ENCODE measurements at places on chromosomes 11 and 22.

- DNase-seq: no peak
Measured at GRCh38 chr11:126700768-126701519, 299.6 kb downstream of the KIRREL3 start.

- no peak for DNase-seq
Measured at GRCh38 chr22:44924710-44925109, 85.1 kb downstream of the PHF21B start.

DNA sequence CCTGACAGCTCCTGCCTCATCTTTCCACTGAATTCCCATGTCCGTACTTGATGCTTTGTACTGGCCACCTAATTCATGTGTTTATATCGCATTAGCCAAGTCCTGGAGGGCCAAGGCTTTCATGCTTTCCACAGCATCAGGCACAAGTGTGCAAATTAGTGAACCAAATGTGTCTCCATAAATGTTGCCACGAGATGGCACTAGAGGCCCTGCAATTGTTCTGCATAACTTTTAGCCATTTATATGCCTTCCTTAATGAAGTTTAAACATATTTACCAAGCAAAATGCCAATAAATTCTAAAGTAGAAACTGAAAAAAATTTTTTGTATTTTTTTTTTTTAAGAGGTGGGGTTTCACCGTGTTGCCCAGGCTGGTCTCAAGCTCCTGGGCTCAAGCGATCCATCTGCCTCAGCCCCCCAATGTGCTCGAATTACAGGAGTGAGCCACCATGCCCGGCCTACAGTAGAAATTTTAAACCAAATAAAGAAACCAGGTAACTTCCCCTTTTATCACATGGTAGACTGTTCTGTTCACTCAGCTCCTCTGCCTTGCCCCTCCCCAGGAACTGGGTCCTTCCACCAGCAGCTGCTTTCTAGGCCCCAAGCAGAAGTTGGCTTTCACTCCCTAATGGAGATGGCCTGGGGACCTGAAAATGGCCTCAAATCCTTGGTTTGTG is 20.8 kb upstream of the IL18BP start:
- no peak for DNase-seq

DNA sequence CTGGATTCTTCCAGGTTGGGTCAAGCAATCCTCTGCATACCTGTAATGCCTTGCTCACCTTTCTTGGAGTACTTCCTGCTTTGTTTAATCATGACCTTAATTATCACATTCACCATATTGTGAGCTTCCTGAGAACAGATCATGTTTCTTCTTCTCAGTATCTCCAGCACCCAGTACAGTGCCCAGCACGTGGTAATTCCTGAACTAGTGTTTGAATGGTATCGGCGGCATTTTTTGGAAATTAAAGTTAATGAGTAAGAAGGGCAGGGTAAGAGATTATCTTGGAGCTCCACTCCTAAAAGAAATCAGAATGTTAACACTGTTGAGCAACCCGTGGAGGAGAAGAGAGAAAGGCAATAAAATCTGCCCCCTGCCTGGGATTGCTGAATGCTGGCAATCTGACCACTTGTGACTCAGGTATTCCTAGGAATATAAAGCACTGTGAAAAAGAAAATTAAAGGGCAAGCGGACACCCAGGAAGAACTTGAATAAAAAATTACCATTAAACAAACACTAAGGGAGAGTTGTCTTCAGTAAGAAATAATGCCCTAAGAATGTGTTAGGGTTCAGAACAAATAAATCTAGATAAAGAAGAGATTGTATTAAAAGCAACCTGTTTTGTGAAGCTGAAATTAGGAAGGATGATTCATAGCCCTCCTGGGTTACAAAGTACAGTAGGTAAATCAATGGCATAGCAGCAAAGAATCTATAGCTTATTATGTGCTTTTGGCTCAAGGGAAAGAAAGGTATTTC is 92.9 kb downstream of the PDHX start:
- no peak for DNase-seq

DNA sequence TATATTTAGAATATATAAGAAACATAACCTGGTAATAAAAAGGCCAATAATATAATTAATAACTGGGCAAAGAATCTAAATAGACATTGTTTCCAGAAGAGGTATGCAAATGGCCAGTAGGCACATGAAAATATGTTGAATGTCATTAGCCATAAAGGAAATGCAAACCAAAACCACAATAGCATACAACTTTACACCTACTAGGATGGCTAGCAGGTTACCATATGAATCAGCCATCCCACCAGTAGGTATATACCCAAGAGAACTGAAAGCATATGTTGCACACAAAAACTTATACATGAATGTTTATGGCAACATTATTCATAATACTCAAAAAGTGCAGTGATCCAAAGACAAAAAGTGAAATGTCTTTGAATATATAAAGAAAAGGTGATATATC is 2.7 kb upstream of the OR2D2 start:
- no peak for DNase-seq

GRCh38 chr11:130691581-130691980 is 224.7 kb downstream of the SNX19 start:
- no peak for DNase-seq

- no peak for DNase-seq
Measured at GRCh38 chr11:10488121-10488933, 33.3 kb downstream of the AMPD3 start.

- no peak for DNase-seq
Measured at GRCh38 chr11:45847911-45848316, 639 bp downstream of the CRY2 start.

DNA sequence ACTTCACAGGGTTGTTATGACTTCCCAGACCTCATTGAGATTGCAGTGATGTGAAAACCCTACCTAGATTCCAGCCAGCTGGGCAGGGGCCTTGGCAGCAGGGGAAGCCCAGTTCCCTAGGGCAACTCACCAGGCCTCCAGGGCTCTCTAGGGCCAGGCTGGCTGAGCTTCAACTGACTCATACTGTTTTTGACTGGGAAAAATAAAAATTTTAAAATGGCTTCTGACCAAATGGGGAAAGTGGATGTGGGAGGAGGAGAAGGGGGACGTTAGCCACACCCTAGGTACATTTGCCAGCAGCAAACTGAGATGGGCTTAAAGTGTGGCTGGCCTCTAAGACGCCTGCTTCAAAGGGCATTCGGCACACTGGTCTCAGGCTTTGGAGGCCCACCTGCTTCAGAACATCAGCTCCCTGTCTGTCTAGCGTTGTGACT is 39.0 kb downstream of the BMAL1 start:
- DNase-seq: no peak

DNA sequence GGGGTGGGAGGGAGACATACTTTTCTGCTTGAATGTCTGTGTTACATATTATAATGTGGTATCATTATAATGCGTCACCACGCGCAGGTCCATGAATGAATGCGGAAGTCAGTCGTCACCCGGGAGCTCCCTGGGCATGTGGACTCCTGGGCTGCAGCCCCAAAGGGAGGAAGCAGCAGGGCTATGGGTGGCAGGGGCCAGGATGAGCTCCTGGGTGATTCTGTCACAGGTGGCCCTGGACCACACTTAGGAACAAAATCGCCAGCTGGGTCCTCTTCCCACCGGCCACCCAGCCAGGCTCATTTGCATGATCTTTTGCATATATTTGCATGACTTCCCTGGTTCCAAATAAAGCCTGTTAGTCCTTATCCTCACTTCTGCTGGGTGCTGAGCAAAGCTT is 51.2 kb downstream of the KCNJ4 start:
- DNase-seq: no peak

DNA sequence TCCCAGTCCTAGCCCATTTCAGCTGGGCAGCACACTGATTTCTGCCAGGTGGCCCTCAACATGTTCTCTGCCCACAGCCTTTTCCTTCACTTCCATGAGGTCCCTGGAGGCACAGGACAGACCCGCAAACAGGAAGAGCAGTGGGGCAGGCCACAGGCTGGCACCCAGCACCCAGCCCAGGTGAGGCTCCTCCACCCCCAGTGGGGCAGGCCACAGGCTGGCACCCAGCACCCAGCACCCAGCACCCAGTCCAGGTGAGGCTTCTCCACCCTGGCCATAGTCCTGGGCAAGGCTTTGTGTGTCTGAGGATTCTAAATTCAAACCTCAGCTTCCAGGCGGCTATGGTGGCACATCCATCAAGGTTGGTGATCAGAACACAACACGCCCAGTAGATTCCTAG is 1413.0 kb downstream of the BRD1 start:
- no peak for DNase-seq

GRCh38 chr11:71240865-71241691 is 11.3 kb downstream of the SHANK2 start:
- no peak for DNase-seq

DNA sequence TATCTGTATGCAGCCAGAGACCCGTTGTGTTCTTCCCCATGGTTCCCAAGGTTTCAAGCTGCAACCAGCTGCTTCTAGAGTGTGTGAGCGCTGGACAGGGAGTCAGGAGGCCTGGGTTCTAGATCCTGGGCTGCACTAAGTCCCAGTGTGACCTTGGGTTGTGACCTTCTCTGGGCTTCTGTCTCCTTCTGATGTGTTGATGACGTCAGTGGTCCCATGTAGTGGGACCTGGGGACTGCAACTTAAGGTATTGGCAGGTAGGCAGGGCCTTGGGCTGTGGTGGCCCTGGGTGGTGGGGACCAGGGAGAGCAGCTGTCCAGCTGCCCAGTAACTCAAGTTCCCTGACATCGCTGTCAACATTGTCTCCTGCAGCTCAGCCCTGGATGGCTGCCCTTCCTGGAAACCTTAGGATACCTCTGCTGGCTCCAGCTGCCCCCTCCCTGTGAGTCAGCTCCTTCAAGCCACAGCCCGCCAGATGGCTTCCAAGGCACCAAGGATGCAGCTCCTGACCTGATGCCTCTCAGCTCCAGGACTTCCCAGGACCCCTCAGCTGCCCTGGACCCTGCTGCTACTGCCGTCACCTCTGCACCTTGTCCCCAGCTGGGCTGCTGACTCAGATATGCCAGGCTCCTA is 1.3 kb upstream of the PVALB start:
- no peak for DNase-seq

- DNase-seq: no peak
Measured at GRCh38 chr11:110679323-110679975, 32.8 kb downstream of the ARHGAP20 start.

DNA sequence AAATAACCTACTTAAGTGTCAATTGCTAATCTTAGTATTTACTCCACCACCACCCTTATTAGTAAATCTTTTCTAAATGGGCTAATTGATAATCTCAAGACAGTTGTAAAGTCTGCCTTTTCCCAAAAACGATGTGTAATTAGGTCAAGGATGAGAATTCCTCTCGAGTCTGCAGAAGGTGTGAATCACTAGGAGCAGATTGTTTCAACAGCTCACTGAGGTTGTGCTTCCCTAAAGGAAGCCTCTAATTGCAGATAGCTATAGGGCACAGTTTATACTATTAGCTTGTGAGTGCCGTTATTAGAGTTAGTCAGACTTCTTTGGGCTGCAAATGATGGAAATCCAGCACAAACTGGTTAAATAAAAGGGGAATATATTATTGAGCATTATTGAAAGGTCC is 84.9 kb downstream of the C11orf91 start:
- DNase-seq: no peak

DNA sequence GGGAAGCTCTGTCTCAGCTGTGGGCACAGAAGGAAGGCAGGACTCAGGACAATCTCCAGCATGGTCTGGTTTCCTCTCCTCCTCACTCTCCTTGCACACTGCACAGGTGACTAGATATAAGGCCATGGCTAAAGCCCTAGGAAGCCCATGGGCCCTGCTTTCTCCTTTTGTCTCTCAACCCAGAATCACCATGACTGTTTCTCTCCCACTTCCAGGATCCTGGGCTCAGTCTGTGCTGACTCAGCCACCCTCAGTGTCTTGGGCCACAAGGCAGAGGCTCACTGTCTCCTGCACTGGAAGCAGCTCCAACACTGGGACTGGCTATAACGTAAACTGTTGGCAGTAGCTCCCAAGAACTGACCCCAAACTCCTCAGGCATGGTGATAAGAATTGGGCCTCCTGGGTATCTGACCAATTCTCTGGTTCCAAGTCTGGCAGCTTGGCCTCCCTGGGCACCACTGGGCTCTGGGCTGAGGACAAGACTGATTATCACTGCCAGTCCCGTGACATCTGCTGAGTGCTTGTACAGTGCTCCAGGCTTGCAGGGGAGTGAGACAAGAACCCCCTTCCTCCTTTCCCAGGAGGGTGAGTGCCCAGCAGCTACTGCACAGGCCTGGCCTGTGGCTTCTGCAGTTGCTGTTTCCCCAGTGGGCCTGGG is 104.0 kb upstream of the TOP3B start:
- DNase-seq: no peak

GRCh38 chr11:27386181-27386845 is 23.3 kb upstream of the CCDC34 start:
- no peak for DNase-seq

DNA sequence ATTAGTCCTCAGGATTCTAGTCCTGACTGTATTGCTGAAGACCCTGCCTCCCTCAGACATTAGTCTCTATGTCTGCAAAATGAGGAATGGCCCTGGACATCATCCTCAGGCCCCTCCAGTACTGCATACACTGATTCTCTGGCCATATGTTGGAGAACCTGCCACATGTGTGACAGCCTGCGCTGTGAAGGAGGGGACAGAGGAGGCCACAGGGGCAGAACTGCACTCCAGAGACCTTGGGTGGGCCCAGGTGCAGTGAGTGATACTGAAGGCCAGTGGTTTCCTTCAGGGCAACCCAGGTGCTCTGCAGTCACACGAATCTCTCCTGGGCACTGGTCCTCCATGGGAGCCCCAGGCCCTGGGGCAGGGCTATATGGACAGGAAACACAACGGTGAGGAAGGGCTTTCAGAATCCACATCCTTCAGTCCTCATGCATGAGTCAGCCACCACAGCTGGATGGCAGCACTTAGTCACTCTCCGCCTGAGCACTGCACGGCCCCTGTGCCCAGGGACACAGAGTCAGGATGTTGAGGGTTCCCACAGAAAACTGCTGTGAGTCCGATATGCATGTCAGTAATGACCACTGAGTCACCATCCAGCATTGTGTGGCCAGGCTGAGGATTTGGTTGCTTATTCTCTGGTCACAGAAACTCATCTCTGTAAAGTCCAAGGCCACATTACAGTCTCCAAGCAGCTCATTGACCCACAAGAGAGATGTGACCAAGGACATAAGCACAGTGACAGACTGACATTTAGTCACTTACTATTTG is 39.7 kb downstream of the ME3 start:
- no peak for DNase-seq

DNA sequence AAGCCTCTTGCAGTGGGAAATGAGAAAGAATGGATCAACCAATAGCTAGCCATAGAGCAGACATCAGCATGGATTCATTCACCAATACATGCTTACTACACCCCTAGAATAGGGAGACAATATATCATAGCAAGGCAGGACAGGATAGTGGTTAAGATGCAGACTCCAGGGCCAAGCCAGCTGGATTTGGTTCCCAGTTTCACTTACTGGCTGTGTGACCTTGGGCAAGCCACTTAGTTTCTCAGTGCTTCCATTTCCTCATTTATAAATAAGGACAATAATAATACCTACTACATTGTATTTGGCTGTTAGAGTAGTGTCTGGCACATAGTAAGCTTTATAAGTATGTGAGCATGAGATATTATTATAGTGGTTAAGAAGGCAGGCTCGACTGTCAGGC is 7.1 kb downstream of the DCHS1 start:
- no peak for DNase-seq

Data from stimulated activated CD4-positive, alpha-beta T cell treated with anti-CD3 and anti-CD28 coated beads, TNF-alpha, amount 100 ng/mL, for 4 hours (primary cell).